ENCODE measurements at places on chromosomes 2 and 18.

- no peak for DNase-seq
Measured at GRCh38 chr2:2114707-2115245, 216.3 kb downstream of the MYT1L start.

- no peak for DNase-seq
Measured at GRCh38 chr18:42412281-42412680, 457.2 kb downstream of the PIK3C3 start.

GRCh38 chr2:74447230-74447999, 5.7 kb upstream of the RTKN start:
- DNase-seq = no peak

GRCh38 chr2:239937866-239938640, 87.1 kb downstream of the NDUFA10 start:
- no peak for DNase-seq

DNA sequence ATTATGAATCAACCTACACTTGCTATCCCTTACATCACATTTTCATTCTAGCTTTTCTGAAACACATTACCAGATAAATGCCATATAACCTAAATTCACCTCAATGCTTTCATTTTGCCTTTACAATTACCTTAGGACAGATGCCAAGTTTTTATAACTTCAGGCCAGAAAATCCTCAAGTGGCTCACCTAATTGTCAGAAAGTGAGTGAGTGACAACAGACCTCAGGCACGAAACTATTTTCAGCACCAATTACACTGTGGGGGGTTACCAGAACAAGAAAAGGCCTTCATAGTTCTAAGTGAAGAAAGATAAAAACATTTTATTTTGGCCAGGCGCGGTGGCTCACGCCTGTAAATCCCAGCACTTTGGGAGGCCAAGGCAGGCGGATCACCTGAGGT, 52.3 kb upstream of the ST8SIA5 start:
- DNase-seq = no peak

DNA sequence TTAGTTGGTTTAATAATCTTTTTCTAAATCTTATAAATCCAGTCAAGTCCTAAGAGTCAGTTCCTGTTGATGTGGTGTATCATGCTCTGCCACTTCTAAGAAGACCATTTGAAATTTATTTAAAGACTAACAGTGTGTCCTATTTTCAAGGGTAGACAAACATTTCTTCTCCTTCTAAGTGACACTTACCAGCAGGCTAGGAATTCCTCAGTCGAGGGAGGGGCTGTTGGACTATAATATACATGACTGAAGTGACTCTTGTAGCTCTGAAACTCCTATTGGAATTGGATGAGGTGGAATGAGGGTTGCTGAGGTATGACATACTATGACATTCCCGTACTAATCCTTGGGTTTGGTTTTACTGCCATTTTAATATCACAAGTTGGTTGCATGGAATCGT, 30.6 kb downstream of the ITGB6 start:
- DNase-seq = no peak

GRCh38 chr2:160731415-160731814, 237.8 kb upstream of the RBMS1 start:
- DNase-seq = no peak

DNA sequence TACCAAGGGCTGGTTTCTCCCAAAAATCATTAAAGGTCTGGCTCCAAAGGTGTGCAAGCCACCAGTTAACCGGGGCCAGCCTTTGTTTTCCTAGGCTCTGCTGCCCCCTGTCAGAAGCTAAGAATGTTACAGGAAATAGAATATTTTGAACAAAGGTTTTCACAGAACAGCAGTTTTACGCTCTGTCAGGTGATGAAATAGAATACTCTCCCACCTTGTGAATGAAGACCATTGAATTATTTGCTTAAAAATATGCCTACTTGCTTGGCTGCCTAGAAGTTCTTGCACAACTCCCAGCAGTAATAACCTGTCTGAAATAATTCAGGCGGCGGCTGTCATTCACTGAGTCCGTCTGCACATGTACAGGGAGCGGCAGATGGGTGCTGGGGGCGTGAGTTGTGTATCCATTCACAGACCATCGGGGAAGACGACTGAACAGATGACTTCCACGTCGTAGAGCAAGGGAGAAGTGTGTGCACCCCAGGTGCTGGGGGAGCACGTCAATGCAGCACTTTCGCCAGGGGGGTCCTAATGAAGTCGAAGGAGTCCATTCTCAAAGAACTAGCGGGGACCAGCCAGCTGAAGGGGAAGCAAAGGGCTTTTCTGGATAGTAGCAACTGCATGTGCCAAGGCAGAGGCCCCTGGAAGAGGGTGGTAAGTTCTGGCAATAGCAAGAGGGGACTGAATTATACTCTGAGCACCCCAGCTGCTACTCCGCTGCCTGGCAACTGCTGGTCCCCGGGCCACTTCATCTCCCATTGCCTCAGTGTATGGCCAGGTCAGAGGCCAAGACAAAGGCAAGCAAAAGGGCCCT, 56.1 kb downstream of the SF3B1 start:
- peak; percentile 27 for DNase-seq

GRCh38 chr2:10700078-10700803, 10.5 kb upstream of the NOL10 start:
- no peak for DNase-seq

DNA sequence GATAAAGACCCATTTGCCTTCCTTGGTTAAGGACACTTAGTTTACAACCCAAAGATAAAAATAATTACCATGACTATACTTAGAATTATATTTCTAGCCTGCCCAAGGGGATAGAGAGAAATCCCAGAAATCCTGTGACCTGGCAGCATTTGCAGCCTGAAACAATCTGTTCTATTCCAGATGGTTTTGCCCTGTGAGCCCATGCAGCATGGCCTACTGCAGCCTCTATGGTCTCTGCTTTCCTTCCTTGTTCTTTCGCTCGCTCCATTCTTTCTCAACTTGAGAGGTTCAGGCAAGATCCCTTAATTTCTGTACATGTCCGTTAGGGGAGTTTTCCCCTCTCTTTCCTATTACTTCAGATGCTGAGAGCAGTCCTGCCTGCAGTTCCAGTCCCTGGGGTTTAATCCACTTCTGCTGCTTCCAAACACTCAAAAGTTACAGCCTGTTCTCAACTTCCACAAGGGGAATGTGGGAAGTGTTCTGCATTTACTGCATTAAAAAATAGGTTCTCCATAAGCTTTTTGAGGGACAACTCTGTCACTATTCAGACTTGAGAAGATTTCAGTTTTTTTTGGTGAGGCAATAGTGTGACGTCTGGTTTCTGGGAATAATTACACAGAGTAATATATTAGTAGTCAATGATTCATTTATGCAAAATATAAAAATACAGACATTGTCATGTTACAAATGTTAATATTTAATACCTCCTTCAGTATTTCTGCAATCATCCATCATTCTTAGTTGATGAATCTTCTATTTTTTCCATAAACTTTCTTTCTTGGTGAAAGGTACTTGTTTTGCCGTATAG, 80.3 kb downstream of the CDCA7 start:
- no peak for DNase-seq

- DNase-seq = no peak
Measured at GRCh38 chr18:3234457-3234856, 13.1 kb upstream of the MYL12A start.
